ENCODE measurements at places on chromosomes 13 and 19.

DNA sequence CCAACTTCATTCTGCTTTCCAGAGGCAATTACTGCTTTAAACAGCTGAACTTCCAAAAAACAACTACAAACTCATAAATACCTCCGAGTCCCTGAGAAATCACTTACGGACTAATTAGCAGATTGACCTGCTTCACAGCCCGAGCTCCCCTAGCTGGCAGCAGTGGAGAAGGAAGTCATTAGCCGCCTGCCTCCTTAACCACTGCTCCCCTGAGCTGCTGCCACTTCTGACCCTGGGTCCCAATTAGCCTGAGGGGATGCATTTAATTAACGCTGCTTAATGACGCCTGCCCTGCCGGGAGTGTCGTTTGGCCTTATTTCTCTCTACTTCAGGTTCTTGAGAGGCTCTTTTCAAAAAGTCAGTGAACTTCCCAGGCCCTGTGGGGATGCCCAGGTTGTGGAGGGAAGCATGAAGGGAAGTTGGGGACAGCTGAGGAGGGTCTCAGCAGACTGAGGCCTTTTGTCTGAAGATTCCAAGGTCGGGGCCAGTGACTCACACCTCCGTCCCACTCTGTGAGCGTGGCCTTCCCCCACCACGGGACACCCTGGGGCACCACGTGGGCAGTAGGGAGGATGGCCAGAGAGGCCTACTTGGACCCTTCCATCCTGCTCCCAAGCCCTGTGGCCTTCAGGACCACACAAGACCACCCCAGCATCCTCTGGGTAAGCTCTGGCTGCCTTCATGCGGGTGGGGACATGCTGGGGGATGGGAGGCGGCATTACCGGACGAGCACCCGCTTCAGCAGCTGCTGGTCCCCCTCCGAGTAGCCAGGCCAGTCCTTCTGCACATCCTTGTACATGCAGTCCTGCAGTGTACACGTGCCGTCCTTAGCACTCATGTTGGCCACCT lies 19.8 kb upstream of the ISYNA1 start:
- no peak for DNase-seq

GRCh38 chr19:54873990-54874389 lies at the start of gene FCAR:
TSS of gene FCAR (plus strand) at chr19:54874235. CDS start at chr19:54874290, 55 bp downstream.
- DNase-seq, result no peak

GRCh38 chr13:23960566-23961156 lies 63.4 kb upstream of the C1QTNF9B start:
- peak; percentile 27 for DNase-seq

GRCh38 chr13:113114511-113115362 lies 7.9 kb upstream of the F10 start:
- no peak for DNase-seq
